ENCODE measurements at places on chromosomes 7 and 10. TPM values are rescaled to one million over a fixed set of nuclear protein-coding genes. Genes with fewer than 3 reads are reported as not detected.

The UBN2 gene
- total RNA-seq, result 13.0 TPM

The PIK3AP1 gene
- total RNA-seq, result 7.1 TPM

The ATRNL1 gene
- 26.3 TPM for total RNA-seq

DNA sequence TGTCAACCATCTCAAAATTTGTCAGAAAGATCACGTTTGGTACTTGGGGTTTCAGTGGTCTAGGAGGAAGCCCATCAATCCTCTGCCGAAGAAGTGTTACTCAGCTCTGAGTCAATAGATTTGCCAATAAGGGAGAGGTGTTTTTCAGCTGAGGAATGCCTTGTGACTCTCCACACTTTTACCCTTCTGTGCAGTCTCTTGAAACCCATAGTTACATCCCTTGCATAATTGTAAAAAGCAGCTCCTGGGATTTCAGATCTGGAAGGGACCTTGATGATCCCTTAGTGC lies 47.5 kb downstream of the INSYN2A start:
- H3K4me1 ChIP-seq, result peaks cover 46% of the 10 kb centered on the region
- no peak for DNase-seq
- no peaks in the 10 kb centered on the region for H3K36me3 ChIP-seq
- no peaks in the 10 kb centered on the region for H3K27me3 ChIP-seq

DNA sequence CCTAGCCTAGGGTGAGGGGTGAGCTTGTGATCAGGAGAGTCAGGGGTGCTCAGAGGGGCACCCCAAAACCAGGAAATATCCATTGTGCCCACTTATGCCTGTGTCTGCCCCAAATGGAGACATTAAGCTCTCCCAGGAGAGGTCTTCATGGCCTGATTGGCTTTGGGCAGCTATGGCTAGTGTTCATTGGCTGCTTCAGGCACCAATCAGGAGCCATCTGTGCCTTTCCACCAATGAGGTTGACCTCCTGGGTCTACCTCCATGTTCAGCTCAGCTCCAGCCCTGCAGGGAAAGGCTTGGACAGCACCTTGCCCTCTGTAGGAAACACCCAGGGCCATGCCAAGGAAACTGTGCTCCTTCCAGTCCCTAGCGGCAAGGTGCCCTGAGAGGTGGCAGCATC lies 23.9 kb upstream of the HSPB1 start:
- no peak overlapping the region for H3K4me3 ChIP-seq
- H3K36me3 ChIP-seq, result no peaks in the 10 kb centered on the region
- peaks cover 16% of the 10 kb centered on the region for H3K27me3 ChIP-seq
- H3K4me1 ChIP-seq, result no peaks in the 10 kb centered on the region

DNA sequence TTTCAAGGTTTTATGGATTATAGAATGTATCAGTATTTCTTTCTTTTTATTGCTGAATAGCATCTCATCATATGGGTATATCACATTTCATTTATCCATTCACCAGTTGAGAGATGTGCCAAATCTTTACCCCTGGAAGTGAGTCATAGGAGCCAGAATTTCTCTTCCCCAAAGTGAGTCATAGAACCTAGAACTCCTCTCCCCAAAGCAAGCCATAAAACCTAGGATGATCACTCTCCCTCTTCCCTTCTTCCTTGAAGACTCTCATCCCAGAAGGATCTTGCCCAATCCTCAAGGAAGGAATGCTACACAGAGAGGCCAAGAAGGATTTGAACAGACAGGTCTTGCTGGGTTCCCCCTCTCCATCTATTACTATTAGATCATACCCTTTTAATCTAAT lies 199.9 kb downstream of the EVX1 start:
- H3K36me3 ChIP-seq, result no peaks in the 10 kb centered on the region
- H3K4me3 ChIP-seq, result no peak overlapping the region
